Stimulated activated CD4-positive, alpha-beta T cell treated with anti-CD3 and anti-CD28 coated beads, Interleukin-15, amount 100 ng/mL, for 24 hours (primary cell): ENCODE measurements at places on chromosomes 1 and 21.

GRCh38 chr21:44495611-44496563 is 40.6 kb downstream of the LRRC3 start:
- DNase-seq, result no peak

DNA sequence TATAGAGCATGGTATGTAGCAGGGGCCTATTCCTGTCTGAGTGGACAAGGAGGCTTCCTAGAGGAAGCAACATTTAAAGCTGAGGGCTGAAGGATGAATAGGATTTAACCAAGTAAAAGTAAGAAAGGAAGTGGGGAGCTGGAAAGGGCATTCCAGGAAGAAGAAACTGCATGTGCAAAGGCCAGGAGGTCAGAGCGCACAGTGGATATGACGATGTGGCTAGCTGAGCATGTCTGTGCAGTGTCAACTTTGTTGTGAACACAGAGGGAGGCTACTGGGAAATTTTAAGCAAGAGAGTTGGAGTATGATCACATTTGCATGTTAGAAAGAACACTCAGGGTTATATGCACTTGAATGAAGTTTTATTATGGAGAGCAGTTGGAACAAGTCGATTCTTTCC is 28.6 kb upstream of the JUN start:
- no peak for DNase-seq

DNA sequence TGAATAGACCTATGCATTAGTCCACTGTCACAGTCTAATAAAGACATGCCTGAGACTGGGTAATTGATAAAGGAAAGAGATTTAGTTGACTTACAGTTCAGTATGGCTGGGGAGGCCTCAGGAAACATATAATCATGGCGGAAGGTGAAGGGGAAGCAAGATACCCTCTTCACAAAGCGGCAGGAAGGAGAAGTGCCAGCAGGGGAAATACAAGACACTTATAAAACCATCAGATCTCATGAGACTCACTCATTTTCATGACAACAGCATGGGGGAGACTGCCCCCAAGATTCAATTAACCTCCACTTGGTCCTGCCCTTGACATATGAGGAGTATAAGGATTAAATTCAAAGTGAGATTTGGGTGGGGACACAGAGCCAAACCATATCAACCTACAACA is 59.4 kb downstream of the CAPN9 start:
- no peak for DNase-seq

- DNase-seq, result no peak
These were observed 718.6 kb downstream of the AMY1C start for GRCh38 chr1:104468282-104468681.

DNA sequence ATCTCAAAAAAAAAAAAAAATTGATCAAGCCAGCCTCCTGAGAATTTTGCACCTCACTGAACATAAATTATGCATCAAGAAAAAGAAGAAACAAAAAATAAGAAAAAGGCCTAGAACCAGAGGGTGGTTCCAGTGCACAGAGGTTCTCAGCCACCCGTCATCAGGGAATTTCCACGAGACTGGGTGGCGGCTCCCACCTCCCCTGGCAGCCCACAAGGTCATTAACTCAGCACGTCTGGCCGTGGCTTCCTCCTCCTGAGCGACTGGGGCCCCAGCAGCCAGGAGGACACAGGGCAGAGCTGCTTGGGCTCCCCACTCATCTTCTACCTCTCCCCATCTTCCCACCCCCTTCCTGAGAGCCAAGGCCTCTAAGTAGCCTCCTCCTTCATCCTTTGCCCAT is 15.7 kb upstream of the TMEM51 start:
- DNase-seq, result no peak

DNA sequence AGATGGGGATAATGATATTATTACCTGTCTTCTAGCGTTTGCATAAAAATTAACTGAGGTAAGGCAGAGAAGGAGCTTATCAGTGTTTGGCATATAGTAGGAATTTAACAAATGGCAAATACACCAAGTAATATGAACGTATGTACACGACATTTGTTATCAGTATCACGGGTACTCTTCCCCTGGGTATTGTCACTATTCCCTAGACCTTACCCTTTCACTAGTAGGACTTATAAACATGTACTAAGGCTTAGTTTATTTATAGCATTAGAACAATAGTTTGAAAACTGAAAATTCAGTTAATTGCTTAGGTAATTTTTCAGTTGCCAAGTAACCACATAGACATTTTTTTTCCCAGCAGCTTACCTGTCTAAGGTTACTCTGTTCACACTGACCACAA is 187.0 kb downstream of the KCTD3 start:
- no peak for DNase-seq

DNA sequence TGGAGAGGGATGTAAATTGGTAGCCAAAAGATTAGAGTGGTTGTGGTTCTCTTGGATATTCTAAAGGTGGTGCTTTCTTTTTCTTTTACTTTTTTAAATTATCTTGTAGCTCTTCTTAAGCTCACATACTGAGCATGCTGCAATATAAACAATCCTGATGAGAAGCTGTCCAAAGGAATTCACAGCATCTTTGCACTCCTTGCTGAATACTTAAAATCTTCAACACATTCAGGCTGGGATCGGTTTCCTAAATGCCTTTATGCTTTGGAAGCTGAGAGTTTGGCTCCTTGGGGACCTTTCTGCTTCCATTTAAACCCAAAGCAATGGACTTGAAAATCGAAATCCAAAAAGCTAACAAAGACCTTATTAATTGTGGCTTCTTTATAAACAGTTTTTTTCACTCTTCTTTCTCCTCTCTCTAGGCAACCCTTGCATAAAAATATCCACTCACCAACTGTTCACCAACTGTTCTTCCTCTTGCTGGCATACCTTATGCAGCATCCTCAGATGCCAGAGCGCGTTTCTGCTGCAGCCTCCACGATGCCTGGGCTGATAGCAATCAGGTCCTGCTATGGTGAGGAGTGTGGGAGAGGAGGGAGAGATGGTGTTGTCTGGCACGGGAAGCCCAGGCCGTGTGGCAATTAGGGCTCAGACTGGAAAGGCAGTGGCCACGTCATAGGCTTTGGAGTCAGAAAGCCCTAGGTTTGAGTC is 535.8 kb upstream of the DAB1 start:
- DNase-seq, result no peak

- DNase-seq, result no peak
These were observed 178.7 kb downstream of the CYYR1 start for GRCh38 chr21:26394341-26394740.

DNA sequence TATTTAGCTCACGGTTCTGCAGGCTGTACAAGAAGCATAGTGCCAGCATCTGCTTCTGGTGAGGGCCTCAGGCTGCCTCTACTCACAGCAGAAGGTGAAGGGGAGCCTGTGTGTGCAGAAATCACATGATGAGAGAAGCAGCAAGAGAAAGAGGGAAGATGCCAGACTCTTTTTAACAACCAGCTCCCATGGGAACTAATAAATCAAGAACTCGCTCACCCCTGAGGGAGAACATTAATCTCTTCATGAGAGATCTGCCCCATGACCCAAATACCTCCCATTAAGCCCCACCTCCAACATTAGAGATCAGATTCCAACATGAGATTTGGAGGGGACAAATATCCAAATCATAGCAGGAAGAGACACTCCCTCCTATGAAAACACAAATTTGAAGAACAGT is 74.1 kb downstream of the OLFML2B start:
- no peak for DNase-seq

GRCh38 chr1:91161749-91162148 is 139.9 kb upstream of the ZNF644 start:
- no peak for DNase-seq

DNA sequence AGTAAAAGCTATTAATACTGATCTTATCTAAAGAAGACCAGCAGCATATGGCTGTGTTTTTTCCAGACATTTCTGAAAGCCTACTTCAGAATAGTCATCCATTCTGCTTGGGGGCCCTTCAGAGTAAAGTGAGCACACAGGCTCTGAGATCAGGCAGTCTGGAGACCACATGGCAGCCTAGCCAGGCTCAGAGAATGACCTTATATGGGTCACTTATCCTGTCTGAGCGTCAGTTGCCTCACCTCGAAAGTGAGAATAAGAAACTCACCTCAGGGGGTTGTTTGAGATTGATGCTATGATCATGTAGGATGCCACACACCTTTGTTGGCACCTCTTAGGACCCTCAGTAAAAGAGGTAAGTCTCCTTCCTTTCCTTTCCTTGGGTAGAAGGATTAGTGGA is 270.4 kb downstream of the GRIK1 start:
- DNase-seq, result no peak

GRCh38 chr1:159798893-159799292 is 3.3 kb upstream of the FCRL6 start:
- DNase-seq, result peak; percentile 55

- no peak for DNase-seq
These were observed 207.2 kb downstream of the ZC3H11B start for GRCh38 chr1:219405531-219406331.

DNA sequence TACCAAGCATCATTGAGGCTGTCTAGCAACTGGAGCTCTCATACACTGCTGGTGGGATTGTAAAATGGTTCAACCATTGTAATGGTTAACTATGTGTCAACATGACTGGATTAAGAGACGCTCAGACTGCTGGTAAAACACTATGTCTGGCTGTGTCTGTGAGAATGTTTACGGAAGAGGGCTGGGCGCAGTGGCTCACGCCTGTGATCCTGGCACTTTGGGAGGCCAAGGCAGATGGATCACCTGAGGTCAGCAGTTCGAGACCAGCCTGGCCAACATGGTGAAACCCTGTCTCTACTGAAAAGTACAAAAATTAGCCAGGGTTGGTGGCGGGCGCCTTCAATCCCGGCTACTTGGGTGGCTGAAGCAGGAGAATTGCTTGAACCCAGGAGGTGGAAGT is 4.8 kb upstream of the FCRLA start:
- no peak for DNase-seq

GRCh38 chr1:2466958-2467554 is 9.0 kb upstream of the PLCH2 start:
- peak; percentile 49 for DNase-seq

- DNase-seq, result no peak
These were observed 46.1 kb downstream of the SGIP1 start for GRCh38 chr1:66580081-66580480.

- no peak for DNase-seq
These were observed 10.1 kb upstream of the SERTAD4 start for GRCh38 chr1:210222340-210223006.

DNA sequence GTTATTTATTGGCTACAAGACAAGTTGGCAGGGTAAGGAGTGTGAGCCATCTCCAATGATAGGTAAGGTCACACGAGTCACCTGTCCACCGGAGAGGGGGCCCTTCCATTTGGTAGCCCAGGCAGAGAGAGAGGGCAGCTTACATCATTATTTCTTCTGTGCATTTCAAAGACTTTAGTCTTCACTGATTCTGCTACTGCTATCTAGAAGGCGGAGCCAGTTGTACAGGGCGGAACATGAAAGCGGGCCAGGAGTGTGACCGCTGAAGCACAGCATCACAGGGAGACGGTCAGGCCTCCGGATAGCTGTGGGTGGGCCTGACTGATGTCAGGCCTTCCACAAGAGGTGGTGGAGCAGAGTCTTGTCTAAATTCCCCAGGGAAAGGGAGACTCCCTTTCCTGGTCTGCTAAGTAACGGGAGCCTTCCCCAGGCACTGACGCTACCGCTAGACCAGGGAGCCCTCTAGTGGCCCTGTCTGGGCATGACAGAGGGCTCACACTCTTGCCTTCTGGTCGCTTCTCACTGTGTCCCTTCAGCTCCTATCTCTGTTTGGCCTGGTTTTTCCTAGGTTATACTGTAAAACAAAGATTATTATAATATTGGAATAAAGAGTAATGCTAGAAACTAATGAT is 36.7 kb downstream of the ZNF695 start:
- peak; percentile 59 for DNase-seq

GRCh38 chr1:147247656-147248238 is 5.3 kb downstream of the CHD1L start:
- DNase-seq, result no peak

DNA sequence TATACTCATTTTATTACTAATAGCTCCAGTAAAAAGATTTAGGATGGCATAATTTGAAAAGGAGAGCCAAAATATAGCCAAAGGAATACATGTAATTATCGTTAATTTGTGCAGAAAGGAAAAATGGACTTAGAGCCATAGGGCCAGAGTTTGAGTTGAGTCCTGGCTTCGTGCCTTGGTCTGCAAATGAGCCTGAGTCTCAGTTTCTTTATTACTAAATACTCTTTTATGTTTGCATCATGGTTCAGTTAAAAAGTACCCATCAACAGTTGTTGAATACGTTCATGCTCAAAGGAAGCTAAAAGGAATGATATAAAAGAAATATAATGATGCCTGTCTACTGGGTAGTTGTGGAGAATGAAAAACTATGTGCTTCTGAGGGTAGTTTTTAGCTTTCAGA is 155.7 kb upstream of the FAM78B start:
- no peak for DNase-seq

- no peak for DNase-seq
These were observed 430.1 kb upstream of the USP24 start for GRCh38 chr1:55645270-55645669.

DNA sequence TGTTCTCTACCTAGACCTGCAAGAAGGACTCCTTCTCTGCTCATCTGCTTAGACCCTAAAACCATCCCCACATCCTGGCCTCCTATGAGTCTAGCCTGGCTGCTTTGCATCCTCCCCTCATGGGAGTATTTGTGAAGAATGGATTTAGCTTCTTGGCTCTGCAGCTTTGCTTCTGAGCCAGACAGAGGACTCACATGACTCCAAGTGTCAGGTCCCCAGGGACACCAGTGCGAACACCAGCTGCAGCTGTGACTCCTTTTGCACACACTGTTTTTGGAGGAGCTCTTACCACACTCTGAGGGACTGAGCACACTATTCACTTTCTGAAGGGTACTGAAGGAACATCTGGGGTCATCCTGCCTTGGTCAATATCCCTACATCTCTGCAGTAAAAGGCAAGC is 131.8 kb upstream of the SGIP1 start:
- DNase-seq, result no peak

DNA sequence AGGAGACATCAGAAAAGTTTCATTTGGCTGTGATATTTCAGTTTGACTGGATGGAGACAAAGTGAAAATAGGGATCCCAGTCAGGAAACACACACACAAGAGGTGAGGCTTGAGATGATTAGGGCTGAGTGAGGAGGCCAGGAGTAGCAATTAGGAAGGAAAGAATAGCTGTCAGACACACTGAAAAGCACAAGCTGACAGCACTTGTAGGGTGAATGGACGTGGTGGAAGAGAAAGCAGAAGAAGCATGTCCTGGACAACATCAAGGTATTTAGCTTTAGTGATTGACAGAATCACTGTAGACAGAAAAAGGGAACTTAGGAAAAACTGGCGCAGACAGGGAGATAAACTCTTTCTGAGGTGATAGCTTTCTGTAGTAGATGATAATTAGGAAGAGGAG is 347.7 kb downstream of the TGFB2 start:
- no peak for DNase-seq

- no peak for DNase-seq
These were observed 13.6 kb upstream of the ADARB1 start for GRCh38 chr21:45060675-45061311.

DNA sequence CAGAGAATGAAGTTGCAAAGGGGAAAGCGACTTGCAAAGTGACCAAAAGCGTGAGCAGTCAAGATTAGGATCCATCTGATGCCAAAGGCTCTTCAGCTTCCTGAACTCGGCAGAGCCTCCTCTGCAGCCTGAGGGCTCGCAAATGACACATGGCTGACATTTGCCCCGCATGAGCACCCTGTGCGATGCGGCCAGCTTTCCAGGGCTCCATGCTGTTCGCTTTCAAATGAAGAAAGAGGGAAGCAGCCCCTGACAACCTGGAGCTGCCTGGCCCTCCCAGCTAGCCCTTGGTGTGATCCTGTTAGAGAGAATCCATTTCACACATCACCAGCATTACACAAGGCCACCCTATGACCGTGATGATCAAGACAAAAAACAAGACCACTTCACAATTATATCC is 20.2 kb upstream of the FAM131C start:
- no peak for DNase-seq
